ENCODE measurements at places on chromosomes 7 and 10.

DNA sequence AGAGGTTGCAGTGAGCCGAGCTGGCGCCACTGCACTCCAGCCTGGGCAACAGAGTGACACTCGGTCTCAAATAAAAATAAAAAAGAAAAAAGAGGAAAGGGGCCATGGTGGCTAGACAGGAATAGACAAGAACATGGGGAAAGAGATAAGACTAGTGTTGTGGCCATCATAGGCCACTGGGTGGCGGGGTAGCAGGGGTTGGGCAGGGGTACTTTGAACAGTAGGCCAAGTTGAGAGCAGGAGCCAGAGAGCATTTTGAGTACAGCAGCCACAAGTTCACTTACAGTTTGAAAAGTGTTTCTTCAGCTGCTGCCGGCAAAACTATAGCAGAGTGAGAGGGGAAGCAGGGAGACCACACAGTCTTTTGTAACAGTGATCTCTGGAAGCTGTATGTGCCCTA is 656.0 kb downstream of the CNTNAP2 start:
- peak; percentile 10 for DNase-seq

- DNase-seq: peak; percentile 85
Observed at GRCh38 chr7:92178928-92179924, at the start of gene LRRD1. Gene LRRD1, minus strand, starts transcription at chr7:92179142. Its CDS starts 13,940 bp downstream, at chr7:92165202.

DNA sequence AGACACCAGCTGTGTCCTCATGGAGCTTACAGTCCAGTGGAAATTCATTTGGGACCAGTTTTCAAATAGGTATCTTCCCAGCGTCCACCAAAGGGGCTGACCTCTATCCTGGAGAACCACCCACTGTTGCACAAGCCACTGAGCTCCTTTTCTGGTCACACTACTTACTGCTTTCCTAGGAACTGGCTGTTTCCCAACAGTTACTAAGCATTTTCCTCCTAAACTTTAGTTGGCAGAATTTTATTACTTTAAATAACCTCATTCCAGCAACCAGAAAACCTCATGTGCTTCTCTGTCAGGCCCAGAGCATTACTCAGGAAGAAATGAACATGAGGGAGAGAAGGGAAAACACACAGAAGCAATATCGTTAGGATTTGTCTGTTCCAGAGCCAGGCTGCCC is 183.1 kb downstream of the GPAM start:
- no peak for DNase-seq

DNA sequence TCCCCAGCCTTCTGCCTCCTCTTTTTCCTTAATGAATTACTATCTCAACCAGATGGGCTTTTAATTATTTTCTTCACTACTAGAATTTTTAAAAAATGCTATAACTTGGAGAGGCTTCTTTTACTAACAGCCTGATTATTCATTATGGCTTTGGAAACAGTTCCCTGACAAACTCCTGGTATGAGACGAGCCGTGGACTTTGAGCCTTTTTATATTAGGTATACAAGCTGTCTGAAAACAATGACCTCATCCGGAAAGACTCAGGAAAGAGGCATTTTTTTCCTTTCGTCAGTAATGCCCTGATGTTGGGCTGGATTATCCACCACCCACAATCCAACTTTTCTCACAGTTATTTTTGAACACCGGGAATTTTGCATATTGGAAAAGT is 26.7 kb upstream of the ABLIM1 start:
- DNase-seq: no peak

GRCh38 chr7:23347682-23348180 is 48.6 kb downstream of the MALSU1 start:
- DNase-seq: no peak

GRCh38 chr7:98922392-98923187 is 44.3 kb downstream of the TRRAP start:
- no peak for DNase-seq

- DNase-seq: no peak
Observed at GRCh38 chr7:46202379-46202778, 281.3 kb upstream of the IGFBP3 start.

GRCh38 chr10:132523561-132524442 is 13.8 kb upstream of the INPP5A start:
- DNase-seq: no peak

- no peak for DNase-seq
Observed at GRCh38 chr7:1940863-1941262, 270.8 kb downstream of the ELFN1 start.

DNA sequence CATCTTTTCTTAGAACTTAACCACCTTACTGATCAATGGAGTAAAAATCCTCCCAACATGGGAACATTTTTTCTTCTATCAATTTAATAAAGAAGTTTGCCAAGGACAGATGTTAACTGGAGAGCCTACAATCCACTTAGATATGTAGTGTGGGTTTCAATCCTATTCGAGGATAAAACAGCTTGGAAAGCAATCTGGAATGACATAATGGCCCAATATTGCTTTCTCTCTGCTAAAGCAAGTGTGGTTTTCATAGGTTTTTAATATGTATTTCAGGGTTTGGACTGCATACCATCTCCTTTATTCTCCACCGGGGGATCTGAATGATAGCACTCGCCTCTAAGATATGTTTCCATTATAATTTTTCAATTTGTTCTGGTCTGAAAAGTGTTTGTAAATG is 149.7 kb downstream of the PRPF18 start:
- DNase-seq: no peak

DNA sequence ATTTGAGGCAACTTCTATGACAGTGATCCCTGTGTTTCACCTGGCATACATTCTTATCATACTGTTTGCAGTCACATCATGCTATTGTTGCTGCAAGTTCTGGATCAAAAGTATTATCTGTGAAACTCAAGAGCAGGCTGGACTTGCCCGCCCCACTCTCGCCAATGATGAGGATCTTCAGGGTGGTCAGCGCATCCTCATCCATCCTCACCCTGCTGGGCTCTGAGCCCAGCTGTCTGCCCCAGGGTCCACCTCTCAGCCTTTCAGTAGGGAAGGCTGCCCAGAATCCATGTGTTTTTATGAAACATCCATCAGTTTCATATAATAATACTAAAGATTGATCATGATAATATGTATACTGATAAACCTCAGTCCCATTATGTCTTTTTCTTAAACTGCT is 55.4 kb upstream of the KIF5B start:
- DNase-seq: no peak

GRCh38 chr10:8071006-8071405 is 16.5 kb downstream of the GATA3 start:
- DNase-seq: no peak

DNA sequence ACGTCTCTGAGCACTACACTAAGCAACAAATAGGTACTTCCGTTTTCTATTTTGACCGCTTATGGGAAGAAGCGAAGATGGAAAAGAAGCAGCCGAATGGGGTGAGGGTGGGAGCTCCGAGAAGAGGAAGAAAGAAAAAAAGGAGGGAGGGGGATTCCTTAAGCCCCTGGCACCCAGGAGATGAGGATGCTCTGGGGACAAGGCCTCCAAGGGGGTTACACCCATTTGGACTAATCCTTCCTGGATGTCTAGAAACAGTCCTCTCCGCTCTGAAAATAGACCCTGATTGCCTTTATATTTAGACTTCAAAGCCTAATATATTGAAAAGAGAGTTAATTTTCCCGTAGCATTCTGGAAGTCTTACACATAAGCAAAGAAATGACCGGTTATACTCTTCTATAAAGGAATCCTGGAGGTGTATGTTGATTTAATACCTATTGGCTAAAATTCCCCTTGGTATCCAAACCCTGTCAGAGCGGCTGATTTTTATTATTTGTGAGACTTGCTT is 676 bp upstream of the HTR7 start:
- no peak for DNase-seq

DNA sequence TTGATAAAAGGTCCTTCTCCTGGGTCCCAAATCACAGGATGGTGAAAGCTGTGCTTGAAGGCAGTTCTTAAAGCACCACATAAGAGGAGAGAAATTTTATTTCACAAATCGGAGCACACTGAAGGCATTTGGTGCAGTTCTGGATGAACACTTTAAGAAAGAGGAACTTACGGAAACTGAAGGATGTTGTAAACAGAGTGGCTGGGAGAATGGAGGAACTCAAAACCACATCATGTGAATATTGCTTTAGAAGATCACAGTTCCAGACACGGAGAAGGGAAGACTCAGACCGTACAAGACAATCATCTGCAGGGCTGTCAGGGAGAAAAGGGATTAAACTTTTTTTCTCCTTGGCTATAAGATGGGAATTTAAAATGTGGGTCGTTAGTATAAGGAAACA is 9.0 kb upstream of the GPR141 start:
- DNase-seq: no peak

GRCh38 chr7:118845791-118846190 is 621.3 kb downstream of the ANKRD7 start:
- no peak for DNase-seq

GRCh38 chr7:37429435-37429791 is 19.3 kb downstream of the ELMO1 start:
- no peak for DNase-seq

DNA sequence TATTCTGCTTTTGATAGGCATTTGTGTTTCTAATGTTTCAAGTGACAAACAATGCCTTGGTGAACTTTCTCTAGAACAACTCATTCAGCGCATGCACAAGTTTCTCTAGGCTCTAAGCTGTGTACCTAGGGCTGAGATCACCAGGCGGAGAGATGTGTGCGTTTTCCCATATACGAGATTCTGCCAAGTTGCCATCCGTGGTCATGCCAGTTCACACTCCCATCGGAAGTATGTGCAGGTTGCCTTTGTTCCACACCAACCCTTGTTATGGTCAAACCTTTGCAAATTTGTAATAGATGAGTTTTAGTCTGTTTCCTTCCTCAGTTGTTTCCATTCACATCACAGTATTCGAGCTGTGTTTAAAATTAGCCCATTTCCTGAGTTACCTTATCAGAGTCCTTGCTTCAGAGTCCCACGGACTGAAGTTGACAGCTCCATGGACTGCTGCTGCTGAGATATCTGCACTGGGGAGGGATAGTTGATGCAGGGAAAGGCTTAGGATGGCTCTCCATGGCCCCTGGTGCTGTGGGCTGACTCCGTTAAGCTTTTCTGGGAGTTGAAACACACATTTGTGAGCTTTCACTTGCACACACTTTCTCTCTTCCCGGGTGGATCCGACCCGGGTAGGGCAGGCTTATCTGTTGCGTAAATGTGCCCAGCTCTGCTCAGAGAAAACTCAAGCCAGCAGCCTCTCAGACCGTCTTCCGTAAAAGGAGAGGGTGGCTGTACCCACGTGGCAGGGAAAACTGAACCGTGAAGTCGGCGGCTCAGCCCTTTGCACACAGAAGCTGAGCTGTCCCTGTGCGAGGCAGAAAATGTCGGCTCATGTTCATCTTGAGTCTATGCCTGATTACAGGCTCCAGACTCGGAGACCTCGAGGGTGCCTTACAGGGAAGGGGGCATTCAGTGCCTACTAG is 49.4 kb downstream of the HK1 start:
- no peak for DNase-seq

- DNase-seq: peak; percentile 36
Observed at GRCh38 chr10:84783386-84783785, 455.0 kb downstream of the CCSER2 start.

- no peak for DNase-seq
Observed at GRCh38 chr7:151984612-151985011, 28.4 kb downstream of the GALNTL5 start.

- DNase-seq: no peak
Observed at GRCh38 chr7:72781631-72782030, 46.4 kb downstream of the TYW1B start.

GRCh38 chr10:61325223-61325960 is 127.8 kb downstream of the TMEM26 start:
- DNase-seq: no peak

GRCh38 chr10:131862548-131862947 is 38.3 kb upstream of the PPP2R2D start:
- no peak for DNase-seq

DNA sequence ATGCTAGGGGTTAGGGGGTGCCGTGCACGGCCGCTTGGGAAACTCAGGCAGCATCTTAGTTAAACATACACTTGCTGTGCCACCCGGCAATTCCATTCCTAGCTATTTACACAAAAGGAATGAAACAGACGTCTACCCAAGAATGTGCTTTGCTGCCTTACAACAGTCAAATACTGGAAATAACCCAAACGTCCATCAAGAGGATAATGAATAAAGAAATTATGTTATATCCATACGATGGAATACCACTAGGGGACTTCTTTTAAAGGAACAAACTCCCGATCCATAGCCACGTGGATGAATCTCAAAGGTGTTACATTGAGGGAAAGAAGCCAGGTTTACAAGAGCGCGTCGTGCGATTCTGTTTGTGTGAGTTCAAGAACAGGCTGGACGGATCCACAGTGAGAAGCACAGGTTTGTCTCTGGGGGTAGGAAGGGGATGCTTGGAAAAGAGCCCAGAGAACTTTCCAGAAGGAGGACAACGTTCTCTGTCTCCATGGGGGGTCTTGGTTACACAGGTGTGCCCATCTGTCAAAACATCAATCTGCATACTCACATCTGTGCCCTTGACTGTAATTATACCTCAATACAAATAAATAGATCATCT is 41.8 kb downstream of the STK32C start:
- DNase-seq: no peak

DNA sequence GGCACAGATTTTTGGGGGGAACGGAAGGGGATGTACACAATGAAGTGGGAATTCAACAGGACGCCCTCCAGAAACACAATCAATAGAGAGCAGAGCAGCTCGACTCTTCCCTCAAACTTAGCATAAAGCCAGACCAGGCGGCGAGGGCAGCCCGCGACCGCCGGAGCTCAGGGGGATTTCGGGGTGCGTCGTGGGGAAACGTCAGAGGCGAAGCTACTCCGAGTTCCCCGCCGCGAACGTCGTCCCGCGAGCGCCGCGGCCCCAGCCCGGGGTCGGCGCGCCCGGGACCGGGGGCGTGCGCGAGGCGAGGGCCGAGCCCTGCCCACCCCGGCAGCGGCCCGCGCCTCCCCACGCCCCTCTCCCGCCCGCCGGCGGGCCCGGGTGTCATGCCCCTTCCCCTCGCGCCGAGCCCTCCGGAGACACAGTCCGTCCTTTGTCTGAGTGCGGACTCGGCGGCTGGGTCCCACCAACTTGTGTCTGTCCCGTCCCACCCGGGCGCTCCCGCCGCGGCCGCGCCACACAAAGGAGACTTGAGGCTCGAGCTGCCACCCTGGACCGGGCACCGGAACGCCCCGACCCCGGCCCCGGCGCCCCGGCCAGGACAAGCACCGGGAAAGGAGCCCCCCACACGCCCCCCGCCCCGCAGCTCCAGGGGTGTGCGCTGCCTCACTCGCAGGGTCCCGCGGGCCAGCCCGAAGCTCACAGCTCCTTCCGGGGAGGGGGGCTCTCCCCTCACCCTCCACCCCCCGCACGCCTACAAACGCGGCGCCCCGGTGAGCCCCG is 634 bp downstream of the EZH2 start:
- DNase-seq: peak; percentile 51

- no peak for DNase-seq
Observed at GRCh38 chr7:12731214-12731656, 43.8 kb downstream of the ARL4A start.
